ENCODE measurements at places on chromosomes 1 and 21.
A peak's percentile ranks its signal among the peaks of the same experiment; 100 is the strongest.

DNA sequence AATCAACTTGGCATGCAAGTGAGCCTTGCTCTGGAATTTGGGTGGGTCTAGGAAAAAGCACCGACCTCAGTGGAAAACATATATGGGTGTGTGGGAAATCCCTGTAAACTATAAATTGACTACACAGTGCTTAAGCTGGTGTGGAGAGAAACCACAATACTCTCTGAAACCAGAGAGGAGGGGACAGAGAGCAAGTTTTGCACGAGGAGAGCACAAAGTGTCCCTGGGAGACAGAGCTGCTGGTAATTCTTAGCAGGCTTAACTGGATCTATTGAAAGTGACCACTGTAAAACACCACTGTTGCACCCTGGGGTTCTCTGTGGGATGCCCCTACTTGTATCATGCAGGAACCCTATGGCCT lies 12.8 kb downstream of the KCNJ15 start:
- DNase-seq: no peak

GRCh38 chr1:30404341-30404740 lies 319.0 kb downstream of the MATN1 start:
- DNase-seq: no peak

GRCh38 chr1:12150456-12151200 lies 16.2 kb upstream of the TNFRSF1B start:
- DNase-seq: no peak

GRCh38 chr1:113608399-113608798 lies 150.9 kb downstream of the PHTF1 start:
- no peak for DNase-seq

DNA sequence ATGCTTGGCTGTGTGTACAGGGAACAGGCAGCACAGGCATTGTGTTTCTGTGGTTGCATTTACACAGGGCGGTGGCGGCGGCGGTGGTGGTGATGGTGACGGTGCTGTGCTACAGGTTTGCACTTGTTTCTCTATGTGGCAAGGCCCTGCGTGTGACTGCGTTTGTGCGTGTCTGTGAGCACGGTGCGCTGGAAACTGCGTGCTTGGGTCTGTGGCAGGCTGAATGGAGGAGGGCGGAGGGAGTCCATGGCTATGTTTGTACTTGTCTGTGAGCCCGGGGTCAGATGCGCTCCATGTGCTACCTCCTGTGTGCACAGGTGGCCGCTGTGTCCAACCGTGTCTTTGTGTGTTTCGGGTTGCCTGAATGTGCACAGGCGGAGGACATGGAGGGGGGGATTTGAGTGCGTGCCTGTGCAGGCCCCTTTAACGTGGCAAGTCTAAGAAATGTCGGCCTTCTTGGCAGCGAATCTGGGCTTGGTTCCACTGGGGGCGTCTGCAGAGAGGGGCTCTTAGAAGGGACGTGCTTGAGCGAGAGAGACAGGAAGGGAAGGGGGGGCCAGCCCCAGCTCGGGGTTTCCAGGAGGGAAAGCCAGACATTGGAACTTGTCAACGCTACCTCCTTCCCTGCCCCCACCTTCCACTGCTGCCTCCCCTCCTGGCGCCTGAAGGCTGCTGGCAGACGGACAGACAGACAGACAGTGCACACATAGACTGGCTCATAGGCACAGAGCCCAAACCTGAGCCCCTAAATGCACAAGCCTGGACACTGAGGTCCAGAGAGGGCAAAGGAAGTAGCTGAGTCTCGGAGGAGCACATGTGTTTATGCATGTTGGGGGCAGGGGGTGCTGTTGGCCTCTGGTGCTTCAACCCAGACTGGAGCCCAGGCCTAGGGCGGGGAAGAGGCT lies 32.7 kb upstream of the WASF2 start:
- DNase-seq: peak; percentile 50

GRCh38 chr1:208174731-208175507 lies 69.3 kb downstream of the PLXNA2 start:
- DNase-seq: no peak

DNA sequence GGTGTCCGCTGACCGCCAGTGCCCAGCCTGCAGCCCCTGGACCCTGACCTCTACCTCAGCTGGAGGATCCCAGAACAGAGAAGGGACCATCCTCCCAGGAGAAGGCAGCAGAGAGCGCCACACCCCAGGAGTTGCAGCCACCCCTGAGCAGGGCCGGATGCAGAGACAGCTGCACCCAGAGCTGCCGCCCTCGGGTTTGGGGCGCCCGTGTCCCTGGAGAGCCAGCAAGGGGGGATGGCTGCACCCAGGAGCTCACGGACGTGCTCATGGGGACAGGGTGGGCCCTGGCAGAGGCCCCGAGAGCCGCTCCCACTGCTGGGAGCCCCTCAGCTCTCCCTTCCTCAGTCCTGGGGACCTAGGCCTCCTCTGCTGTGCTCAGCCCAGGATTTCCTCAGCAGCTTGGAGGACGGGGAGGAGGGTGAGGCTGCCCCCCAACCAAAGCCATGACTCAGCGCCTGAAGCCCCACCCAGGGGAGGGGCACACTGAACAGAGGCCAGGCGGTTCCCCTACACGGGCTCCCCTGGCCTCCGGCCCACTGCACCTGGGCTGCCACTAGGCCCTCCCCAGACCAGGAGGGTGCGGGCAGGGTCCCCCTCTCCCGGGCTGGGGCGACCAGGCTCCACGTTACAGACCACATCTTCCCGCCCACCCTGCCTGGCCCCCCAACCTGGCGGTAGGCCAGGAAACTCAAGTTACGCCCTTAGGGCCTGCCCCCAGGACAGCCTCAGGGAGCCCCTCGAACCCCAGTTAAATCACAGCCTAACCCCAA lies 2.2 kb downstream of the ACAP3 start:
- peak; percentile 67 for DNase-seq

GRCh38 chr1:15830258-15830657 lies 17.2 kb upstream of the SPEN start:
- no peak for DNase-seq

DNA sequence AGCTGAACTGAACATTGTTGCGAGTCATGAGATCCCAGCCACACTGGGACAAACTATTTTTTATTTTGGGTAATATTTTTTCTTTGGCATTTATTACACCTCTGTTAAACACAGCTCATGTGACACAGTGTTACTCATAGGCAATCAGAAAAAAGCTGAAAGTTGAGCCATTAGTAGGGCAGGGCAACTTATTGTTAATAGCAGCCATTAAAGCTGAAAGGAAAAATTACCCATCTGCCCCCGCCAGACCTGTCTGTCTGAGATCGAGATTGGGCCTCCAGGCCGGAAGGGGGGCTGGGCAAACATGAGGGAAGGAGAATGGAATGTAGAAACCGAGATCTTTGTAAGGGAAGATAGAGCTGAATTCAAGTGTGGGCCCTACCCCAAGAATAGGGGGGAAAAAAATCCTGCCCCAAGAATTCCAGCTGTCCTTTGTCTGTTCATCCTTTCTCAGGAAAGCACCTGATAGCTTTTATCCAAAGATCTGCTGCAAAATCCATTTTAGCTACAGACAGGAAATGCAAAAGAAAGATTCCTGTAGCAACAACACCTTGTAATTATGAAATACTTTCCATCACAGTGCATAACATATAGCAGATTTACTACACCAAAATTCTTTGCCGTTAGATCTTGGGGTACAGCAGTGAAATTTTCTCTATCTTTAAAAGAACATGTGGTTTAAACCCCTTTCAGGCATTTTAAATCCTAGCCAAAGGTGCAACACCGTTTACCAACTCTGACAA lies 212.8 kb downstream of the PBX1 start:
- no peak for DNase-seq
